Lung (tissue), 17 donors: ENCODE measurements at places on chromosomes 16 and 17. TPM values are rescaled to one million over a fixed set of nuclear protein-coding genes. Genes with fewer than 3 reads are reported as not detected.
A peak's percentile ranks its signal among the peaks of the same experiment; 100 is the strongest.

DNA sequence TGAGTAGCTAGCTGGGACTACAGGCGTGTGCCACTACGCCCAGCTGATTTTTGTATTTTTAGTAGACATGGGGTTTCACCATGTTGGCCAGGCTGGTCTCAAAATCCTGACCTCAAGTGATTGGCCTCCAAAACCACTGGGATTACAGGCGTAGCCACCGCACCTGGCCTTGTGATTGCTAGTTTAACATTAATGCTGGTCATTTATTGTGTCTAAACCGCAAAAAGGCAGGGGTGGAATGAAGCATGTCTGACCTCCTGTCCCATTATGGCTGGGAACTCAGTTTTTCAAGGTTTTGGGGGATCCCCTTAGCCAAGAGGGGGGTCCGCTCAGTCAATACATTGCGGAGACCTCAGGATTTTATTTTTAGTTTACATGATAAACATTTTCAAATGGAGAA lies 10.7 kb upstream of the CNGB1 start:
- H3K4me3 ChIP-seq = no peak overlapping the region
- H3K36me3 ChIP-seq = no peaks in the 10 kb centered on the region
- no peak overlapping the region for H3K27ac ChIP-seq
- DNase-seq = no peak
- no peaks in the 10 kb centered on the region for H3K27me3 ChIP-seq

DNA sequence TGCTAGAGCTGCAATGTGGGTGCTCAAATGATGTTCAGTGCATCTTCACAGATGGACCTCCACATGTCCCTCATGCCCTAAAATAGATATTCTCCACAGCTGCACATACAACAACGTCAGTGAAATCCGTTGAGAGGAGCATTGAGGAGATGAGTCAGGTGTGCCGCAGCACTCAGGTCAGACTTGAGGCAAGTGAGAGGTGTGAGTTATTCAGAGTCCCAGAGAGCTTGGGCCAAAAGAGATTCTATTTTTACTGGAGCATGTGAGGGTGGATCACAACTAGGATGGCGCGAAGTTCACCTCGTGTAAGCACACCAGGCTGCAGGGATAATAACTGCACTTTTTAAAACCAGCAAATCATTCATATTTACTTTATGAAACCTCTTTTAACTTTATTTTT lies 645.3 kb downstream of the MAF start:
- H3K4me3 ChIP-seq = no peak overlapping the region
- no peak for DNase-seq
- no peak overlapping the region for H3K27ac ChIP-seq
- no peaks in the 10 kb centered on the region for H3K27me3 ChIP-seq
- no peaks in the 10 kb centered on the region for H3K36me3 ChIP-seq

- H3K4me3 ChIP-seq = no peak overlapping the region
- peaks cover 5% of the 10 kb centered on the region for H3K4me1 ChIP-seq
- H3K27me3 ChIP-seq = peaks cover 2% of the 10 kb centered on the region
These were observed 8.3 kb upstream of the RBFOX3 start for GRCh38 chr17:79619196-79619595.

DNA sequence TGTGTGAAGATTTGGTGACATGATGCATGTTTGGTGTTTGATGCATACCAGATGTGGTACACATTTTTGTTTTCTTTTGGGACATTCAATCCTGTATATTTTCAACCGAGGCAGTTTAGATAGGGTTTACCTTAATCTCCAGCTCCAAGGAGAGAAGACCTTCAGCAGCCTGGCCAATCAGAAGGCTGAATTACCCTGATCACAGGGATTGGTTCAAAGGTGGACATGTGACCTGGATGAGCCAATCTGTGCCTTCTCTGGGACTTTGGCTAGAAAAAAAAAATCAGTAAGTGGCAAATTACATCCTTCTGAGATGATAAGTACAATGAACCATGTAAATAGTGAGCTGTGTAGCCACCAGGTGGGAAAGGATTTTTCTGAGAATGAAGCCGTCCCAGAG lies 205.1 kb downstream of the SHISA9 start:
- H3K4me3 ChIP-seq = no peak overlapping the region
- H3K27me3 ChIP-seq = no peaks in the 10 kb centered on the region
- no peaks in the 10 kb centered on the region for H3K36me3 ChIP-seq
- no peak overlapping the region for H3K27ac ChIP-seq

GRCh38 chr17:3766779-3767178 lies 34.2 kb downstream of the ITGAE start:
- no peaks in the 10 kb centered on the region for H3K27me3 ChIP-seq
- H3K36me3 ChIP-seq = no peaks in the 10 kb centered on the region
- H3K4me1 ChIP-seq = no peaks in the 10 kb centered on the region
- no peak overlapping the region for H3K4me3 ChIP-seq

MYADML2 gene
- total RNA-seq = not detected

MAPT gene
- 3.8 TPM for total RNA-seq

CASKIN1 gene
- 0.09 TPM for total RNA-seq

ANKFN1 gene
- total RNA-seq = 6.2 TPM

DNA sequence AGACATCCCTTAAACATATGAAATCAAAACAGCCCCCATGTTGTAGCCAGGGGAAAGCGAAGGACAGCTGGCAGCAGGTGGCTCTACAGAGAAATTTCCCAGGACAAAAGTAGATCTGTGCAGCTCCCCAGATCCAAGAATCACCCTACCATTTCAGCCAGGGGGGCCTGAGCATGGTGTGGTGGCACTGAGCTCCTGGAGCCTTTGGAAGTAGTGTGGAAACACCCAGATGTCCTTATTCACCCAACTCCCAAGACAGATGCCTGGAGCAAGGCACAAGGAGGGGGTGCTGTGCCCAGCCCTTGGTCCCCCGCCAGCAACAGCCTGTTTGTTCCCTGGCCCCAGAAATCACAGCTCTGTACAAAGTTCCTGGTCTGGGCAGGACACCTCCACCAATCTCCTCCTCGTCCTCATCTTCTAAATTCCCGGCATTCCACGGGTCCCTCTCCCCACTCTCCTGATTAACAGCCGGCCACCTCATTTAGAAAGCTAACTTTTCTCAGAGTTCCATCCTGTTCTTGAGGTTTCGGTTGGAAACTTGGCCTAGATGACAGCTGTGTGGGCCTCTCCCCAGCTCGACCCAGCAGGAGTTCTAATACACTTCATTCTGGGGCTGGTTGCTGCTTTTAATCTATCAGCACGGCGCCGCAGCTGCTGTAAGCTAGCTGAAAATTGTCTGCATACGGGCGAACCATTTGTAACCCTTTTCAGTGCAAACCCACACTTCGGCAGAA lies 191.1 kb downstream of the C16orf78 start:
- no peak overlapping the region for H3K27ac ChIP-seq
- DNase-seq = peak; percentile 63
- no peaks in the 10 kb centered on the region for H3K36me3 ChIP-seq

AGRP gene
- total RNA-seq = 1.4 TPM

GRCh38 chr16:75152635-75153034 lies 4.3 kb downstream of the ZFP1 start:
- H3K27ac ChIP-seq = no peak overlapping the region
- peaks cover 10% of the 10 kb centered on the region for H3K36me3 ChIP-seq
- no peak for DNase-seq
- no peak overlapping the region for H3K4me3 ChIP-seq

- peak; percentile 35 for DNase-seq
- H3K4me3 ChIP-seq = peak overlapping the region; percentile 49
- H3K27ac ChIP-seq = peak overlapping the region; percentile 74
- no peaks in the 10 kb centered on the region for H3K36me3 ChIP-seq
These were observed 46.7 kb downstream of the WNT3 start for GRCh38 chr17:46771561-46772474.

P2RX1 gene
- total RNA-seq = 16.4 TPM

DNA sequence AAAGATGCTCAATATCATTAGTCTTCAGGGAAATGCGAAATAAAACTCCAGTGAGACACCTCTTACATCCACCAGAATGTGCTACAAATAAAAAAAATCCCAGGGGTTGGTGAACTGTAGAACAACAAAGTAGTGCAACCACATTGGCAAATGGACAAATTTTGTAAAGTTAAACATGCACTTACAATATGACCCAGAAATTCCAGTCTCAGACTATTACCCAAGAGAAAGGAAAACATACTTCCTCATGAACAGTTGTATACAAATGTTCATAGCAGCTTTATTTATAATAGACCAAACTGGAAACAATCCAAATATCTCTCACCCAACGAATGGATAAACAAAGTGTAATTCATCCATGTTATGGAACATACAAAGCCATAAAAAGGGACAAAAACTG lies 239.5 kb downstream of the ABCC12 start:
- H3K27me3 ChIP-seq = no peaks in the 10 kb centered on the region
- no peak for DNase-seq
- no peak overlapping the region for H3K27ac ChIP-seq
- no peaks in the 10 kb centered on the region for H3K36me3 ChIP-seq

- H3K4me3 ChIP-seq = peak overlapping the region; percentile 72
- no peaks in the 10 kb centered on the region for H3K27me3 ChIP-seq
- H3K27ac ChIP-seq = peak overlapping the region; percentile 17
- no peaks in the 10 kb centered on the region for H3K36me3 ChIP-seq
- no peak for DNase-seq
These were observed 458 bp downstream of the GFOD2 start for GRCh38 chr16:67718668-67719047.

- H3K4me1 ChIP-seq = peaks cover 14% of the 10 kb centered on the region
- H3K27me3 ChIP-seq = no peaks in the 10 kb centered on the region
- no peak overlapping the region for H3K4me3 ChIP-seq
- H3K36me3 ChIP-seq = no peaks in the 10 kb centered on the region
These were observed 583 bp upstream of the CYLD start for GRCh38 chr16:50741225-50741780.

GRCh38 chr16:79897453-79898146 lies 297.1 kb upstream of the MAF start:
- no peaks in the 10 kb centered on the region for H3K27me3 ChIP-seq
- no peaks in the 10 kb centered on the region for H3K4me1 ChIP-seq
- no peak overlapping the region for H3K27ac ChIP-seq
- DNase-seq = no peak

C17orf50 gene
- 0.40 TPM for total RNA-seq

ZMYND15 gene
- 9.0 TPM for total RNA-seq

TMEM219 gene
- 141 TPM for total RNA-seq

DNA sequence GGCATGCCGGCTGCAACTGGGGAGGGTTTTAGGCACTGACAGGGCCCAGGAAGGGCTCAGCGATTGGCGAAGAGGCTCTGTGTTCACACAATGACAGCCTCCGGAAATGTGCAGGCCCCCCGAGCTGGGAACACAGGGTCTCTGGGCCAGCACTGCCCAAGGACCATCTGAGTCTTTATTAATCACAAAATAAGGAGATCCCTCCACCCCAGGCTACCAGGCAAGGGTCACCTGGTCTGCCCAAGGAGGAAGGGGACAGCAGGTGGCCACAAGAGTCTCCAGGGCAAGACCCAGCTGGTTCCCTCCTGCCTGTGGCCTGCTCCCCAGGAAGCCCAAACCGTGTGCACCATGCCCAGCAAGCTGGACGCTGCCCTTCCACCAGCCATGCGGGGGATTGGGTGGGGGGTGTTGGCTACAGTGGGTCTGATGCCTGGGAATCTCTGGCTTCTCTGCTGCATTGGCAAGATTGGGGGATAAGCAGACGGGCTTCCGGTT lies 52.1 kb upstream of the TNRC6C start:
- H3K27ac ChIP-seq = no peak overlapping the region
- peaks cover 6% of the 10 kb centered on the region for H3K4me1 ChIP-seq
- H3K4me3 ChIP-seq = no peak overlapping the region
- no peak for DNase-seq
- no peaks in the 10 kb centered on the region for H3K36me3 ChIP-seq

- DNase-seq = no peak
- H3K36me3 ChIP-seq = no peaks in the 10 kb centered on the region
- H3K27me3 ChIP-seq = no peaks in the 10 kb centered on the region
These were observed 26.7 kb downstream of the WNT9B start for GRCh38 chr17:46878055-46878454.

DNA sequence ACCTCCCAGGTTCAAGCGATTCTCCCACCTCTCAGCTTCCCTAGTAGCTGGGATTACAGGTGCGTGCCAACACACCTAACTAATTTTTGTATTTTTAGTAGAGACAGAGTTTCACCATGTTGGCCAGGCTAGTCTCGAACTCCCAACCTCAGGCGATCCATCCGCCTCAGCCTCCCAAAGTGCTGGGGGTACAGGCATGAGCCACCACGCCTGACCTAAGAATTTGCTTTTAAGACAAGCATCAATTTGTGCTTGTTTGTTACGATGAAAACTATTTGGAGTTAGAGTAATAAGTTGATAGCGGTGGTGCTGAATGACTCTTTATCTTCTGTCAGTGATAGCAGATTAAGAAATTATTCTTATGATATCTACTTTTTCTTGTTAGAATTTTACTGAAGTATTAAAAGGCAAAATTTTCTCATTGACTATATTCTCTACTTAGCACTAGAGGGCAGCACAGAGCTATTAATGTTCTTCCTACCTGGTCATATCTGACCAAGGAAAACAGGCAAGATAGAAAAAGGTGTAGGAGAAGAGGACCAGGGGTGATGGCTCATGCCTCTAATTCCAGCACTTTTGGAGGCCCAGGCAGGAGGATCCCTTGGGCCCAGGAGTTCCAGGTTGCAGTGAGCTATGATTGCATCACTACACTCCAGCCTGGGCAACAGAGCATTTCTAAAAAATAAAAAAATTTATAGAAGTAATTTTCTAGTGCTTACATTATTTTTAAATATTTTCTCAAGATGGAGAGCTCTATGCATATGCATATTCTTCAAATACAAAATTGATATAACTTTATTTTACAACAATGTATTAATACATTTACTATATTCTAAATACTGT lies 24.5 kb downstream of the STXBP4 start:
- H3K36me3 ChIP-seq = no peaks in the 10 kb centered on the region
- H3K27me3 ChIP-seq = no peaks in the 10 kb centered on the region
- H3K4me1 ChIP-seq = no peaks in the 10 kb centered on the region
- H3K27ac ChIP-seq = no peak overlapping the region
- no peak for DNase-seq
- no peak overlapping the region for H3K4me3 ChIP-seq

- no peak overlapping the region for H3K27ac ChIP-seq
- H3K36me3 ChIP-seq = no peaks in the 10 kb centered on the region
These were observed 30.1 kb downstream of the VAC14 start for GRCh38 chr16:70770626-70771552.

- H3K36me3 ChIP-seq = peaks cover 26% of the 10 kb centered on the region
- no peaks in the 10 kb centered on the region for H3K27me3 ChIP-seq
- no peak overlapping the region for H3K4me3 ChIP-seq
- H3K27ac ChIP-seq = peak overlapping the region; percentile 42
These were observed 24.2 kb downstream of the STAT5A start for GRCh38 chr17:42312285-42313130.

LSM12 gene
- total RNA-seq = 14.8 TPM

PPP1R1B gene
- 21.3 TPM for total RNA-seq

DNA sequence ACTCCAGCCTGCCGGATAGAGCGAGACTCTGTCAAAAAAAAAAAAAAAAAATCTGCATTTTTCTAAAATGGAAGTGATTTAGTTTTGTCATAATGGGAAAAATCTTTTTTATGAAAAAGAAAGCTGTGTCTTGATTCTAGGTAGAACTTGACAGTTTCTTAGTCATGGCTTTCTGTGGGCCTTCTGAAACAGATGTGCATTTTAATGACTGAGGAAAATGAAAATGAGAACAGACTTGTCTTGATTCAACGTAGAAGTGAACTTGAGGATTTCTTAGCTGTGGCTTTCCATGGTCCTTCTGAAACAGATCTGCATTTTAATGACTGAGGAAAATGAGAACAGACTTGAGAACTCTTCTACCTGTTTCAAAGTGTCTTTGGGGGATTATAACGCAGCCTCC lies 171.7 kb downstream of the VPS53 start:
- DNase-seq = no peak
- H3K27ac ChIP-seq = no peak overlapping the region
- H3K36me3 ChIP-seq = peaks cover 11% of the 10 kb centered on the region
- no peak overlapping the region for H3K4me3 ChIP-seq

GP1BA gene
- 0.18 TPM for total RNA-seq

PROCA1 gene
- 2.1 TPM for total RNA-seq

HLF gene
- 9.9 TPM for total RNA-seq

- DNase-seq = no peak
- H3K27ac ChIP-seq = no peak overlapping the region
- H3K4me1 ChIP-seq = peaks cover 5% of the 10 kb centered on the region
- H3K27me3 ChIP-seq = no peaks in the 10 kb centered on the region
- H3K4me3 ChIP-seq = no peak overlapping the region
These were observed 3.4 kb upstream of the WIPI1 start for GRCh38 chr17:68460715-68461114.
